ENCODE measurements at places on chromosomes 3 and 15. TPM values are rescaled to one million over a fixed set of nuclear protein-coding genes. Genes with fewer than 3 reads are reported as not detected.

The PARP14 gene
- polyA plus RNA-seq = 16.6 TPM

The GPR62 gene
- not detected for polyA plus RNA-seq

The RARB gene
- not detected for polyA plus RNA-seq

The CMTM8 gene
- 3.3 TPM for polyA plus RNA-seq

DNA sequence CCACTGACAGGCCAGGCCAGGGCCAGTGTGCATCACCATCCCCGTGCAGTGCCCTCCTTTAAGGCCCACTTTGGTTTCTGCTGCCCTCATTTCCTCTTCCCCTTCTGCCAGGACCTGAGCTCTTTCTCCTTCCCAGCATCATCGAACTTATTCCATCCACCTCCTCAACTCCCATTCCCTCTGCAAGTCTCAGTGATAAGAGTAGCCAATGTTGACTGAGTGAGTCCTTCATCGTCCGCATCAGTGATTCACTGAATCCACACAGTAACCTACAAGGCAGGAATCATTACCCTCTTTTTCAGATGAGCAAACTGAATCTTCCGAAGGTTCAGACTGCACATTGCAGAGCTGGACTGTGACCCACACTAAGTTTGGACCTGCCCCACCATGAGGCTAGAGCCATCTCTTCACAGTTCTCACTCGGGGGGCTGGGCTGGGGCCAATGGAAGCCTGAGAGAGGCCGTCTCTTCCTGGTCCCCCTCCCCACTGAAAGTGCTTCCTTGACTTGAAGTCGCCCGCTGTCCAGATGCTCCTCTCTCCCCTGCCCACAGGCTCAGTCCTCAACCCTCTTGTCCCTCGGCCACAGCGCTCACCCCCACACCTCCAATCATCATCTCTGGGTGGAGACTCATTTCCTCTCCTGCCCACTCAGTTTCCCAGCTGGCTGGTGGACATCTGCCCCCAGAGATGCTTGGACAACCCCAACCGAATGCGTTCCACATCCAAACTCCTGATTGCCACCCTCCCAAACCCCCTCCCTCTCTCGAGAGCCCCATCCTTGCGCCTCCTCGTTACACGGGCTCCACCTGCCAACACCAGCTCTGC lies 15.2 kb upstream of the ANPEP start:
- DNase-seq = no peak

DNA sequence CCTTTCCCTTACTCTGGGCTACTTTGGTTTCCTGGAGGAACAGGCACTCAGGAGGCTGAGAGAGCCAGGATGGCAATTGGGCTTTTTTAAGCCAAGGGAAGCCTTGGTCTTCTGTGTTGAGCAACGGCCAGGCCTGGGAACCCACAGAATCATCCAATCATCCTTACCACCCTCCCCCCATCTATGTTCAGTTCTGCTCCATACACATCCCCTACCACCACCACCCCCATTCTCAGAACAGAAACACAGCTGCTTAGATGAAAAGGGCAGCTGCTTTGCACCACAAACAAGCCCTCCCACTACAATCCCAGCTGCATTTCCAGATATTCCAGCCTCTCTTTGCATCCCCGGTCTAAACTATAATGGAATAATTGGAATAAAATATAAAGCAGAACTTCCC lies 21.0 kb downstream of the SEMA5B start:
- DNase-seq = no peak

DNA sequence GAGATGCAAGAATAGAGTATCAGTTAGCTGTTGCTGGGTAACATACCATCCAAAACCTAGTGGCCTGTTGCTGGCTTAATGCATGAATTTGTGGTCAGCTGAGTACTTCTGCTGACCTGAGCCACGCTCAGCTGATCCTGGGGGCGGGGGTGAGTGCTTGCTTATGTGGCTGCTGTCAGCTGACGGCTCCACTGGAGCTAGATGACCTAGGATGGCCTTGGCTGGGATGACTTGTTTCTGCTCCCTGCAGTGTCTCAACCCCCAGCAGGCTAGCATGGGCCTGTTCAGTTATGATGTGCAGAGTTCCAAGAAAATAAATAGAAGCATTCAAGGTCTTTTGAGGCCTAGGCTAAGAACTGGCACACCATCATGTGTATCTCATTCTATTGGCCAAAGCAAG lies 63.9 kb downstream of the FBLN2 start:
- DNase-seq = no peak

- DNase-seq = no peak
Observed at GRCh38 chr3:95926904-95927501, 887.4 kb upstream of the EPHA6 start.

DNA sequence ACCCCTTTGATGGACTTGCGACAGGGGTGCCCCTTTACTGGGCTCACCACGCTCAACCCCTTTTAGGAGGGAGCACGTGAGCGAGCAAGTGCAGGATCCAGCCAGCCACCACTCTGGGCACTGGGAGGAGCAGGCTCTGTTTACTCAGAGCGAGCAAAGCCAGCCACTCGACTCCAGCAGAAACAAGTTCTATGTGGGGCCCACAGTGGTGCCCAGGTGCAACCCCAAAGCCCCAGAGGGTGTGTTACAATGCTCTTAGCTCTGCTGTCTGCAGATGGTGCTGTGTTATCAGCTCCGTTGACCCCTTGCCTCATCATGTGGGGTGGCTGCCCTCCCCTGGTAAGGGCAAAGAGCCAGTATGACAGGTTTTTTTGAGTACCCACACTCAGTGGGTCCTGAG lies 120.3 kb upstream of the SUCLG2 start:
- DNase-seq = no peak

Data from CD8-positive, alpha-beta memory T cell (primary cell).